ENCODE measurements at places on chromosomes 5 and 9.

DNA sequence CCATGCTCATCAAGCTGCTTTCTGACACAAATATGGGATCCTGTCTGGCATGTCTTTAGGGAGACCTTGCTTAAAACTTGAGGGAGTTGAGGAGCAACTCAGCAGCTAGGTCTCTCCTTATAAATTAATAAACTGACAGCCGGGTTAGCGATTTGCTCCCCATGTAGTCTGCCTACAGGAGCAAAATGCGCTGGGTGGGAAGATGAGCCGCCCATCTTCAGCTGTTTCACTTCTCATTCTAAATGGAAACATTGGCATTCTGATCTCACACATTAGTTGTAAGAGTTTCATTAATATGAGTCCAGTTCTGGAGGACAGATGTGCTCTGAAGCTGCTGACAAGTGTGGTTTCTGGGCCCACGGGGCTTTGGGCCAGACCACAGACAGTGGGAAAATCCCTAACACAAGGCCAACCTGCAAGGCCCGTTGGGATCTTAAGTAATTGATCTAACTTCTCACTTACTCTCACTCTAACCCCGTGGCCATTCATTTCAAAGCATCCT lies 197.0 kb downstream of the MCTP1 start:
- no peak for DNase-seq

DNA sequence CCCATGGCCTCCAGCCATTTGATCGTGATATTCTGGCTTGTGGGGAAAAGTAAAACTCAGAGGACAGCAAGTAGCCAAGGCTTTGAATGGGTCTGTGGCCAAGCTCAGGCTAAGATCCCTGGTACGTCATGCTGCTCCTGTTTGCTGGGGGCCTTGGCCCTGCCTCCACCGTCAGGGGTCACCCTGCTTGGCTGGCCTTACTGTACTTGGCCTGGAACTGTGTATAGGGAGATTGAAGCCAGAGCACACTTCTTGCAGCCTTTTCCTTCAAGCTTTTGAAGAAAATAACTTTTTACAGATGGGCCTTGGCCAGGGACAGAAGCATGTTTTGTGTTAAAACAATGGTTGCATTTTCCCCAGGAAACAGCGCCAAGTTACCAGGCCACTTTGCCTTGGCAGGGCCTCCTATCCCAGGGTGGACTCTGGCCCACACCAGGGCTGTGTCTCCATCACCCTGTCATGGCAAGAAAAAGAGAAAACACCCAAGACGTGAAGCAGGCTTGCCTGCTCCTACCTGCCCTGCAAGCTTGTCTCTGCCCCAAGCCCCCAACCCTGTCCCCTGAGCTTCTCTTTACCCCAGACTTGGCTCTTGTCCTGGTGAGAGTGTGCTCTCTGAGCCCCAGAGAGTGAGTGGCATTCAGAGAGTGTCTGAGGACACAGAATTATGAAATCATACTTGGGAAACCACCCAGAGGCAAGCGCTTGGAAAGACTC lies 286.9 kb downstream of the GADD45G start:
- no peak for DNase-seq

GRCh38 chr9:131666774-131667173 lies 73.1 kb downstream of the RAPGEF1 start:
- DNase-seq = no peak

GRCh38 chr5:73793911-73794310 lies 167.9 kb downstream of the ARHGEF28 start:
- no peak for DNase-seq

DNA sequence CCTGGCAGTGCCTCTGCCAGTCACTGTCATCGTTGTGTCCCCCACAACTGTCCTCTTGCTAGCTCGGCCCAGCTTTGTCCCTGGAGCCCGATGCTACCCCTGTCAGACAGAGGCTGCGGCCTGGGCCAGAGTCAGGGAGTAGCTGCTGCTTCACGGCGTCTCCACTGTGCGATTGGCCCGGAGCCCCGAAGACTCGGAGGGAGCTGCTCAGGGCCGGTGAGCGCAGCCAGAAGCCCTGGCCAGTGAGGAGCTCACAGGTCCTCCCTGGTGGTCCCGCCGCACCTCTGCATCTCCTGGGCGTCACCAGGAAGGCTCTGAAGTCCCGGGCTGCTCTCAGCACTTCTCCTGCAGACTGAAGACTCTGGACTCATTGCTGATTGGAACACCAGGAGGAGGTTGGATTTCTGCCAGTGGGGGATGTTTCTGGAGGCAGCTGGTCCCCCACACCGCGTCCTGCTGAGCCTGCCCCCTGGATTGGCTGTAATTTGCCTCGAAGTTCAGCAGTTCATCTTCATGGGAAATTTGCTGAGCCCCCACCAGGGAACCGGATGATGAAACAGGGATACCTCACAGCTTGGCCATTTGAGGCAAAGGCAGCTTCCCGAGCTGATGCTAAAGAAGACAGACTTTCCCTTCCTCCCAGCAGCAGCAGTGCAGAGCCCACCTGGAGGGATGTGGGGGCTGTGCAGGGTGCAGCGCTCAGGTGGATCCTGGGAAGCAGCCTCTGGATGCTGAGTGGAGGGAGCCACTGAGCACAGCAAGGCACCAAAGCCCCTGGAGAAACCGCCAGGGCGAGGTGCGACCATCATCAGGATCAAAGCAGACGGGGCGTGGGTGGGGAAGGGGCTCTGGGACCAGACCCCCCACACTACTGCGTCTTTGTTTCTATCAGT lies 45.6 kb downstream of the USP20 start:
- no peak for DNase-seq

GRCh38 chr5:144422018-144422727 lies 251.5 kb downstream of the KCTD16 start:
- DNase-seq = no peak

GRCh38 chr5:159825551-159826051 lies 90.7 kb upstream of the ADRA1B start:
- DNase-seq = no peak

DNA sequence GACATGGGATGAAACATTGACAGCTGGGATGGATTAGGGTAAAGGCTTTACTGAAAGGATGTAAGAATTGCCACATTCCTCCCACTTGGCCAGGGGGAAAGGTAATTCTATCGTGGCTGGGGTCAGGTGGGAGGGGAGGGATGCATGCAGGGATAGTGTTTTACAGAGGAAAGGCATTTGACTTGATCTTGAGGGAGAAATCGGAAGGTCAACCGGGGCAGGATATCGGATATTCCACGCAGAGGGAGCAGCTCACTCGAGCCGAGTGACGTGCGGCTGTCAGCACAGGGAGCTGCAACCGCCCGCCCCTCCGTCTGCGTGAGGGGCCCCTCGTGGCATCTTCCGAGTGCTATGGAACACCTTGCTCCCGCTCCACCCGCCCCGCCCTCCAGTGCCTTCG lies 63.4 kb upstream of the ADAMTS2 start:
- DNase-seq = no peak

DNA sequence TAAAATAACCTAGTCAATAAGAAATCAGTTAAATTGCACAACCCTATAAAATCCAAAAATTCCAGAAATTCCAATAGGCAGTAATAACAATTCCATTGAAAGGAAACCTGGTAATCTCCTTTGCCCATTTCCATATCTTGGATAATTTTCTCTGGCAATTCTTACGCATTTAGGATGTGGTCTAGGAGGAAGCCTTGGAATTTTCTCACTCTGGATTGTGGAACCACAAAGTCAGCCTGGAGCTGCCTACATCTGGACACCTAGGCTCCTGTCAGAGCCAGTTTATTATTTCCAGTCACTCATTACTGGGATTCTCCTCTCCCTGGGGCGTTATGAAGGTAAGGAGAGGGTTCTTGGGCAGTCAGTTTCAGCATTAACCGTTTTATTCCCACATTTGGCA lies 40.3 kb upstream of the GNE start:
- DNase-seq = no peak

Measured in amniotic stem cell (primary cell).